ENCODE measurements at places on chromosomes 12 and 14. TPM values are rescaled to one million over a fixed set of nuclear protein-coding genes. Genes with fewer than 3 reads are reported as not detected.

Gene SSTR1
- not detected for total RNA-seq

Gene VWF
- total RNA-seq: 0.24 TPM

DNA sequence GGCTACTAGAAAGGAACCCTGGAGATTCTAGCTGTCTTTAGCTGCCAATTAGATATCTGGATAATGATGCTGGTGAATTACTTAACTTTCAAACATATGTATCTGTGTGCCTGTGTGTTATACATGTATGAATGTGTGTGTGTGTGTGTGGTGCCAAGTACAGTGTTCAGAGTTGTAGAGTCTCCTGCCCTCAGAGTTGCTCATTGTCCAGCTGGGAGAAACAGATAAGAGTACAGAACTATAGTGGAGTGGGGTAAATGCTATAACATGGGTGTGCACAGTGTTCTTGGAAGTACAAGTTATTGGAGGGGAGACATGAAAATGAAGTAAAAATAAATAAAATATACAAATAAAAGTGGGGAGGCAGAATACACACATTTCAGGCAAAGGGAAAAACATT, 23.6 kb upstream of the ADAM20 start:
- DNase-seq: no peak

GRCh38 chr12:124517260-124518050, 50.0 kb downstream of the NCOR2 start:
- peak; percentile 69 for DNase-seq

- no peak for DNase-seq
Measured at GRCh38 chr12:979349-979748, 11.7 kb upstream of the ERC1 start.

DNA sequence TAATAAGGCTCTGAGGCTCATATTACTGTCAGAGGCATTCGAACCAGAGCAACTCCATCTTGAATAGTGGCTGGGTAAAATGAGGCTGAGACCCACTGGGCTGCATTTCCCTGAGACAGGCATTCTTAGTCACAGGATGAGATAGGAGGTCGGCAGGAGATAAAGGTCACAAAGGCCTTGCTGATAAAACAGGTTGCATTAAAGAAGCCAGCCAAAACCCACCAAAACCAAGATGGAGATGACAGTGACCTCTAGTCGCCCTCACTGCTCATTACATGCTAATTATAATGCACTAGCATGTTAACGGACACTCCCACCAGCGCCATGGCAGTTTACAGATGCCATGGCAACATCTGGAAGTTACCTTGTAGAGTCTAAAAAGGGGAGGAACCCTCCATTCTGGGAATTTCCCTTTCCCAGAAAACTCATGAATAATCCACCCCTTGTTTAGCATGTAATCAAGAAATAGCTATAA, 18.1 kb upstream of the PRICKLE1 start:
- no peak for DNase-seq

- no peak for DNase-seq
Measured at GRCh38 chr12:54624315-54625279, 10.1 kb downstream of the LACRT start.

GRCh38 chr14:68231898-68232297, 412.3 kb downstream of the RAD51B start:
- no peak for DNase-seq

Gene DYRK4
- total RNA-seq: 39.7 TPM

- DNase-seq: no peak
Measured at GRCh38 chr14:68820999-68821683, 28.3 kb upstream of the ZFP36L1 start.

Gene NINJ2
- total RNA-seq: 0.69 TPM

GRCh38 chr12:2171672-2172426, 119.1 kb downstream of the CACNA1C start:
- no peak for DNase-seq

DNA sequence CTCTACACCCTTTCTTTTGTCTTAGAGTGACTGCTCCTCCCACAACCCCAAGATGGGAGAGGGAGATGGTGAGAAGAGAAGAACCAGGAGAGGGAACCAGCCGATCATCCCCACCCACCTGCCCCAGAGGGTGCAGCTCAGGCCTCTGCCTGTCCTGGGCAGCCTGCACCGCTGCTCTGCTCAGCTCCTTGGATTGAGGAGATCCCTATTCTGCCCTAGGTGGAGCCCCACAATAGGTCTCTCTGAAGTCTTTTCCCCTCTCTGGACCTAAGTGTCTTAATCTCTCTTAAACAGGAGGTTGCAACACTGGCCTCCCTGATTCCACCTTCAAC, 2.2 kb downstream of the ANKRD33 start:
- DNase-seq: no peak

Gene TMCC3
- total RNA-seq: 11.5 TPM

- DNase-seq: no peak
Measured at GRCh38 chr12:63955831-63956666, 111.5 kb downstream of the SRGAP1 start.

Gene FOXG1
- total RNA-seq: not detected

DNA sequence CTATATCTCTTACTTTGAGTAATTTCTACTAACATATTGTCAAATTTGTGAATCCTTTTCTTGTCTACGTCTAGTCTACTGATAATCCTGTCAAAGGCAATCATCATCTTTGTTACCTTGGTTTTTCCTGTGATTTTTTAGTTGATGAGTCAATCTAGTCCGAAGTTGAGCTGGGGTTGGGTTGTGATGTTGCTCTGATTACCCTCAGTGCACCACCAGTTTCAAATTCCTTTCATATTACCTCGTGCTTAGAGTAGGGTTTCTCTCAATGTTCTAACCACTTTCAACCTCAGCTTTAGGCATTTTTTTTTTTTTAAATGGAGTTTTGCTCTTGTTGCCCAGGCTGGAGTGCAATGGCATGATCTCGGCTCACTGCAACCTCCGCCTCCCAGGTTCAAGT, 186.8 kb downstream of the BTG1 start:
- no peak for DNase-seq

- DNase-seq: no peak
Measured at GRCh38 chr14:93017301-93017797, 94.4 kb downstream of the CHGA start.

GRCh38 chr14:57274551-57274950, 5.8 kb downstream of the AP5M1 start:
- no peak for DNase-seq

GRCh38 chr12:67533159-67533558, 115.4 kb upstream of the DYRK2 start:
- DNase-seq: no peak

DNA sequence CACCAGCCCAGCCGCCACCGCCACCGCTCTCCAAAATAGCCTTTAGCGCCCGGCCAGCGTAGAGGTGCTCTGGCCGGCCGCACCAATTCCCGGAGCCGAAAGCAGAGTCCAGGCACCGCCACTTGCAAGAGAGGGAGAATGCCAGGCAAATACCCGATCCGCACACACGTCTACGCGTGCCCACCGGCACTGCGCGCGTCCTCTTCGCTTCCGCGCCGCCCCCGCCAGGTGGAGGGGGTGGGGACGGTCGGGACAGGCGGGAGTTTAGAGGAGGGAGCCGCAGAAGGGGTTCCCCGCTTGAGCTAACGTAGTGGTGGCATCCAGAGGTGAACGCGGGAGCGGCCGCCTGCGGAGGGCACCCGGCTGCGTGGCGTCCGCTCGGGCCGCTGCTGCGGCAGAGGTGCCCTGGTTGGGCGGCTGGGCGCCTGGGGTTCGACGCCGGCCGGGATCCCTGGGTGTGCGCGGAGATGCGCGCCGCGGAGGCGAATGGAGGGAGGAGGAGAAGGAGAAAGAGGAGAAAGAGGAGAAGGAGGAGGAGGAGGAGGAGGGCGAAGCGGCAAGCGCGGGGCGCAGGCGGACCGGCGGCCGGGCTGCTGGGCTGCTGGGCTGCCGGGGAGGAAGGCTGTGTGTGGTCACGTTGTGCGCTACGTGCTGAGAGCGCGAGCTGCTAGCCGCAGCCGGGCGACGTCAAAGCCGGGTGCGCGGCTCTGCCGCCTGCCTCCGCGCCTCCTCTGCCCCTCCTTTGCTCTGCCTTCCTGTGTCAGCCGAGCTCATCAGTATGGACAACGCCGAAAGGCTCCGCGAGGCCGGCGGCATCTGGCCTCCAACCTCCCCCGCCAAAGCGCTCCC, at the start of gene MDGA2:
Gene MDGA2, minus strand, starts transcription at position 140 of the 849 bp plus-strand sequence.
- peak; percentile 51 for DNase-seq

GRCh38 chr12:25985316-25986175, 27.1 kb downstream of the RASSF8 start:
- no peak for DNase-seq

GRCh38 chr14:98408024-98408555, 863.9 kb downstream of the BCL11B start:
- DNase-seq: no peak

DNA sequence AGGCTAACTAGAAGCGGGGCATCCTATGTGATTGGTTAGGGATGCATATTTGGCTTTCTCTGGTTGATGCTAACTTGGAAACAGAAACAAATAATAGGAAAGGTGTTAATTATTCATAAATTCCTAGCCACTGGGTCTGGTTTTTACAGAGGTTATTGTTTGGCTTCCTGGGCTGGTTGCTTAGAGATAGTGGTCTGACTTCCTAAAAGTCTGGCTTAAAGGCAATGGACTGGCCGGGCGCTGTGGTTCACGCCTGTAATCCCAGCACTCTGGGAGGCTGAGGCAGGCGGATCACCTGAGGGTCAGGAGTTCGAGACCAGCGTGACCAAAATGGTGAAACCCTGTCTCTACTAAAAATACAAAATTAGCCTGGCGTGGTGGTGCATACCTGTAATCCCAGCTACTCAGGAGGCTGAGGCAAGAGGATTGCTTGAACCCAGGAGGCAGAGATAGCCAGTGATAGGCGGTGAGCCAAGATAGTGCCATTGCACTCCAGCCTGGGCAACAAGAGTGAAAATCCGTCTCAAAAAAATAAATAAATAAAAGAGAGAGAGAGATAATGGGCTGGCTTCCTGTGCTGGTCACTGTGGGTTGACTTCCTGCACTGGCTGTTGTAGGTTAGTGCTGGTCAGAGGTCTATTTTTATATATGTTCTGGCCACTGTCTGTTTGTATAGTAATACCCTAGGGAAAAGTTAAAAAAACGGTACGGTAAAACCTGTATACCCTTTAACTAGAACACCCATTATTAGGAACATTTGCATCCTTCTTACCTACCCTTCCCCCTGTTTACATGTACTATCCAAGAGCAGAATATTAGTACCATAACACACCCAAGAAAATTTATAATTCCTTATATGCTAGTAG, 24.1 kb downstream of the OR6S1 start:
- no peak for DNase-seq

DNA sequence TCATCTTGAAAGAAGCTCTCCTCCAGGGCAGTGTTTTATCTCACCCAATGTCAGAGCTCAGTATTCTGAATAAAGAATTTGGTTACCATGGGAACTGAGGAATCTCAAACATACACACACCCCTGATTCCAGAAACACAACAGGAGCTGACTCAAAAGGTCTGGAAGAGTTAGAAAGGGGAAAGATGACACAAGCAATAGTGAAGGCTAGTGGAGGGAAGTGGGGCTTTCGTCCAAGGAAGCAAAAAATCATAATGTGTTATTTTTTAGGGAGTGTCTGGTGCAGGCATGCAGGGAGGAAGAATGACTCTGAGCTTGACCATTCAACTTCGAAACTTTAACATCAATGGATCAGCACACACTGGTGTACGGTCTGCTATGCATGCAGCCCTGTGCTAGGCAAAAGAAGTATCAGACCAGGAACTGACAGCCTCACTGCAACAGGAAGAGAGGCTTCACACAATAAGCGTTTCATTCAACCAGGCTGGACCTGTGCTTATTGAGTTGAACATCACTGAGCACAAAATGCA, 20.3 kb downstream of the HEBP1 start:
- DNase-seq: no peak

Gene GALNT16
- 6.4 TPM for total RNA-seq

GRCh38 chr12:3622822-3623690, 129.9 kb downstream of the CRACR2A start:
- DNase-seq: no peak

Gene IL31
- not detected for total RNA-seq

Gene ANO2
- total RNA-seq: 7.6 TPM

DNA sequence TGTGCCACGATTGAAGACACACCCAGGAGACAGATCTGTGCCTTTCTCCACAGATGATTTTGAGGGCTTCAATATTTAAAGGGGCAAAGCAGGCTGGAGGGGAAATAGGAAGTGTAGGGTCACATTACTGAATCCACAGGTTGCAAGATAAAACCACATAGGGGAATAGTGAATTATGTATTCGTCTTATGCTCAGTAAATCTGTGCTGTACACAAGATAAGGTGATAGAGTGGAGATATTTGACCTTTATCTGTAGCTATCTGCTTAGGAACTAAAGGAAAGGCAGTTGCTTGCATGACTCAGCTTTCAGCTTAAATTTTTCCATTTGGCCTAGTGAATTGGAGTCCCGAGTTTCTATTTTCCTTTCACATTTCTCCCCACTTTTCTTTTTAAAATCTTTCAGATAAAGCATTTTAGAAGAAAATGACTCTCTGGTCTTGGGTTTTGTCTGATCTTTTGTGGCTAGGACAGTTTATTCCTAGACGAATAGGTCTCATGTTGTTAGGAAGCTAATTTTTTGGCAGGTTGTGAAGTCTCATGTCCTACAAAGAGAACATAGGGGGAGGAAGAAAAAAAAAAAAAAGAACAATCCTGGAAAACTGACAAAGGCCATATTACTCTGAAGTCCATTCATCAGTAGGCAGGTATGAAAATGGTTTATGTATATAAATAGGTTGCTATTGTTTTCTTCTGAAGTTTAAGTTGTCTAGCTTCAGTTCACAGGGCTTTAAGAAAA, 55.4 kb downstream of the FBXO33 start:
- no peak for DNase-seq

Gene DNAJC22
- 14.4 TPM for total RNA-seq

DNA sequence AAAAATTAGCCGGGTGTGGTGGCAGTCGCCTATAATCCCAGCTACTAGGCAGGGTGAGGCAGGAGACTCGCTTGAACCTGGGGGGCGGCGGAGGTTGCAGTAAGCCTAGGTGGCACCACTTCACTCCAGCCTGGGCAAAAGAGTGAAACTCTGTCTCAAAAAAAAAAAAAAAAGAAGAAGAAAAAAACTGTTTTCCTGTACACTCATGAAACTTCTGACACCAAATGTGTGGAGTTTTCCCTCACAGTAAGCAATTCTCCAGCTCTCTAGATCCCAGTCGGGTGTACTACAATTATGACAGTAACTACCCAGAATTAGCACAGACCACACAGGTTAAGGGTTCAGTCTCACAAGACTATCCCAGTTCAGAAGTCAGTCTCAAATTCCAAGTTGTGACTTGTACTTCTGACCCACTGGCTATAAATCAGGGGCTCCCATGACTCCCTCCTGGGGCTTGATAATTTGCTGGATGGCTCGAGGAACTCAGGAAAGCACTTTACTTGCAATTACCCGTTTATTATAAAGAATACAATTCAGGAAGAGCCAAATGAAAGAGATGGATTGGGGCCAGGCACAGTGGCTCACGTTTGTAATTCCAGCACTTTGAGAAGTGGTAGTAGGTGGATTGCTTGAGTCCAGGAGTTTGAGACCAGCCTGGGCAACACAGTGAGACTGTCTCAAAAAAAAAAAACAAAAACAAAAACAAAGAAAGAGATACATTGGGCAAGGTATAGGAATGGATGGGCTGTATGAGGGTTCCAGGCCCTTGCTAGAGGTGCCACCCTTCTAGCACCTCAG, 12.4 kb upstream of the ARF6 start:
- DNase-seq: no peak
